ENCODE measurements at places on chromosomes 3 and 15.

DNA sequence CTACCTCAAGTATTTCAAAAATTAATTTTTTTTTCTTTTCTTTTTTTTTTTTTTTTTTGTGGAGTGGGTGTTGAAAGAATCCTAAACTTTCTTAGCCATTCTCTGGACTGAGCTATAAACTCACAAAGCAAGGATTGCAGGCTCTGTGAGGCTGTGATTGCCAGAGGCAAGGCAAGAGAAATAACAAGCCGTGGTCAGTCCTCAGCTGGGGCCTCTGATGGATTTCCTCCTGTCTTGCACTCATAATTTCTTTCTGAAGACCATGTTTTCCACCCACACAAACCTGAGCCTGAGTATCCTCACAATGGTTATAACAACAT, 1.3 kb downstream of the CX3CR1 start:
- DNase-seq: no peak

- no peak for DNase-seq
Measured at GRCh38 chr3:153469162-153469561, 307.1 kb downstream of the RAP2B start.

- peak; percentile 99 for DNase-seq
Measured at GRCh38 chr15:76336254-76337058, at the start of gene ISL2. Gene ISL2 (plus strand): TSS chr15:76336773. CDS start chr15:76336884, 111 bp downstream.

GRCh38 chr15:100939791-100940190, 20.6 kb downstream of the LRRK1 start:
- no peak for DNase-seq

DNA sequence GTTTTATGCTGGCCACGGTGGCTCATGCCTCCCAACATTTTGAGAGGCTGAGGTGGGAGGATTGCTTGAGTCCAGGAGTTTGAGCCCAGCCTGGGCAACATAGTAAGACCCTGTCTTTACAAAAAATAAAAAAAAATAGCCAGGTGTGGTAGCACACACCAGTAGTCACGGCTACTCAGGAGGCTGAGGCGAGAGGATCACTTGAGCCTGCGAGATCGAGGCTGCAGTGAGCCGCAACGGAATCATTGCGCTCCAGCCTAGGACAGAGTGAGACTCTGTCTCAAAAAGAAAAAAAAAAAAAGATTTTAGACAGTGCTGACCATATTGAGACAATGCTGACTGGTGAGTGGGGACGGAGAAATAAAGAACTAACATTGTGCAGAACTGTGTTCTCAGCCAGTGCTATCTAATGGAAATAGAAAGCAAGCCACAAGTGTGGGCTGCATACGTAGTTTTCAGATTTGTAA, 67.2 kb downstream of the ST6GAL1 start:
- DNase-seq: no peak

GRCh38 chr3:65573548-65574116, 465.1 kb downstream of the MAGI1 start:
- no peak for DNase-seq

DNA sequence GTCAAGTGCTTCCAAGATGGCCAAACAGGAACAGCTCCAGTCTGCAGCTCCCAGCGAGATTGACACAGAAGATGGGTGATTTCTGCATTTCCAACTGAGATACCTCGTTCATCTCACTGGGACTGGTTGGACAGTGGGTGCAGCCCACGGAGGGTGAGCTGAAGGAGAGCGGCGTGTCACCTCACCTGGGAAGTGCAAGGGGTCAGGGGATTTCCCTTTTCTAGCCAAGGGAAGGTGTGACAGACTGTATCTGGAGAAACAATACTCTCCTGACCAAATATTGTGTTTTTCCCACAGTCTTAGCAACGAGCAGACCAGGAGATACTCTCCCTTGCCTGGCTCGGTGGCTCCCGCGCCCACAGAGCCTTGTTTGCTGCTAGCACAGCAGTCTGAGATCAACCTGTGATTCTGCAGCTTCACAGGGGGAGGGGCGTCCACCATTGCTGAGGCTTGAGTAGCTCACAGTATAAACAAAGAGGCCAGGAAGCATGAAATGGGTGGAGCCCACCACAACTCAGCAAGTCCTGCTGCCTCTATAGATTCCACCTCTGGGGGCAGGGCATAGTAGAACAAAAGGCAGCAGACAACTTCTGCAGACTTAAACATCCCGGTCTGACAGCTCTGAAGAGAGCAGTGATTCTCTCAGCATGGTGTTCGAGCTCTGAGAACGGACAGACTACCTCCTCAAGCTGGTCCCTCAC, 293.5 kb upstream of the SUCLG2 start:
- no peak for DNase-seq

- no peak for DNase-seq
Measured at GRCh38 chr3:139764936-139765335, 87.2 kb upstream of the NMNAT3 start.

DNA sequence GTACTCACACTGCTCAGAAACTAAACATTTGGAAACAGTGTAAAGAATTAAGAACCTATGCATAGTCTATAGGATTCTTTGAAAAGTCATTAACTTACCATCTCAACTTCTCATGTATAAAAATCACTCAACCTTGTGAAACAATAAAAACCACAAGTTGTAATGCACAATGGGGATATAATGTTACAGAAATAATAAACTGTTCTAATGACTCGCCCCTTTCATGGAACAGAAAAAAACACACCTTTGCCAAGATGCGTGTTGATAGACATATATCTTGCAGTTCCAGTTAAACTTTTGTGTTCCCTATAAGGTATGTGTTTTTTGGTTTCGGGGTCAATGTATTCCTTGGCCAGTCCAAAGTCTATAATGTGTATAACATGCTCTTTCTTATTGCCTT, 50.8 kb upstream of the PPIB start:
- no peak for DNase-seq

DNA sequence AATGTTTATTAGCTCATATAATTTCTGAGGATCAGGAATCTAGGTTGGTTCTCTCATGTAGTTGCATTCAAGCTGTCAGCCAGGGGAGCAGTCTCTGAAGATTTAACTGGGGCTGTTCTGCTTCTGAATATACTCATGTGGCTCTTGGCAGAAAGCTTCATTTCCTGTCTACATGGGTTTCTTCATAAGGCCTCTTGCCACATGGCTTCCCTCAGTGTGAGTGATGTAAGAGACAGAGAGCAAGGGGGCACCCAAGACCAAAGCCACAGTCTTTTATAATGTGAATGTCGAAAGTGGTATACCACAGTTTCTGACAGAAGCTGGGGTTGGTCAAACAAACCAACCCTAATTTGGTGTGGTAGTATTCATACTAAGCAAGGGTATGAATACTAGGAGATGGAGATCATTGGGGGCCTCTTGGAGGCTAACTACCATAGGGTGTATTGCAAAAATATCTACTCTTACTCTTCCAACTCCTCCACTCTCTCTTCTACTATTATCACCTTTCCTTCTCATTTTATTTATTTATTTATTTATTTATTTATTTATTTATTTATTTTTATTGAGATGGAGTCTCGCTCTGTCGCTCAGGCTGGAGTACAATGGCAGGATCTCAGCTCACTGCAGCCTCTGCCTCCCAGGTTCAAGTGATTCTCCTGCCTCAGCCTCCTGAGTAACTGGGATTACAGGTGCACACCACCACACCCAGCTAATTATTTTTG, 123.8 kb downstream of the B3GALNT1 start:
- DNase-seq: no peak

- DNase-seq: no peak
Measured at GRCh38 chr3:8886546-8886945, 76.7 kb downstream of the RAD18 start.

DNA sequence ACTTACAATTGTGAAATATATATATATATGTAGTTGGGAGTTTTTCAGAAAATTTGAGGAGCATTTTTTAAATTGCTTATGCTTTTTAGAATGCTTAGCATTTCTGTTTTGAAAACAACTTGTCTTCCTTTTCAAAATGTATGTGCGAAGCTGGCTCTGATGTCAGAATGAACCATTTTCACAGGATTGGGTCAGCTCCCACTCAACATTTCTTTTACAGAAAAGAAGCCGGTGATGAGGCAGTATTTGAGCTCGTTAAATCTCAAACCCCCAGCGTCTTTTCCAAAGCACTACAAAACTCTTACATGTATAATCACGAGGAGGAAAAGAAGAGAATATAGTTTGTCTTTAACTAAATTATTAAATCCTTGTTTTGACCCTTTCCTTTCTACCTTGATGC, 225.4 kb downstream of the MEIS2 start:
- DNase-seq: no peak

- DNase-seq: no peak
Measured at GRCh38 chr15:66854012-66854965, 152.3 kb downstream of the SMAD6 start.

DNA sequence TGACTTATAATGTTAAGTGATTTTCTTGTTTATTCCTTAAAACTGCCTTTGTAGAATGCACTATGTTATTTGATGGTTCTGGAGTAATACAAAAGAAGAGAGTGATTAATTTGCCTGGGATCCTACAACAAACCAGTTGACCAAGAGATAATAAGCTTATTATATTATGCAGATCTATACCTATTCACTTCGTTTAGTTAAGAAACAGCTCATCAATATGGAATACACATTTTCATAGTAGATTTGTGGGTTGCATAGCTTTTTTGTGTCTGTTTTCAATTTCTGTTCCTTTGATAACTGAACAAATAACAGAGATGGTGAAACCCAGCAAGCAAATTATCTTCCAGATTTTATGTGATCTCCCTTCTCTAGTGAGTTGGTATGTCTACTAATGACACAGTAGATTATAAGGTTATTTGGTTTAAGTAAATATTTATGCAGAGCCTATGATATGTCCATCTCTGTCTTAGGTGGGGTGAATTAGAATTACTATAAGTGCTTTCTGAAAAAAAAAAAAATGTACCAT, 443.3 kb upstream of the TPRG1 start:
- no peak for DNase-seq

GRCh38 chr3:46898321-46899150, 21.0 kb downstream of the PTH1R start:
- DNase-seq: no peak

DNA sequence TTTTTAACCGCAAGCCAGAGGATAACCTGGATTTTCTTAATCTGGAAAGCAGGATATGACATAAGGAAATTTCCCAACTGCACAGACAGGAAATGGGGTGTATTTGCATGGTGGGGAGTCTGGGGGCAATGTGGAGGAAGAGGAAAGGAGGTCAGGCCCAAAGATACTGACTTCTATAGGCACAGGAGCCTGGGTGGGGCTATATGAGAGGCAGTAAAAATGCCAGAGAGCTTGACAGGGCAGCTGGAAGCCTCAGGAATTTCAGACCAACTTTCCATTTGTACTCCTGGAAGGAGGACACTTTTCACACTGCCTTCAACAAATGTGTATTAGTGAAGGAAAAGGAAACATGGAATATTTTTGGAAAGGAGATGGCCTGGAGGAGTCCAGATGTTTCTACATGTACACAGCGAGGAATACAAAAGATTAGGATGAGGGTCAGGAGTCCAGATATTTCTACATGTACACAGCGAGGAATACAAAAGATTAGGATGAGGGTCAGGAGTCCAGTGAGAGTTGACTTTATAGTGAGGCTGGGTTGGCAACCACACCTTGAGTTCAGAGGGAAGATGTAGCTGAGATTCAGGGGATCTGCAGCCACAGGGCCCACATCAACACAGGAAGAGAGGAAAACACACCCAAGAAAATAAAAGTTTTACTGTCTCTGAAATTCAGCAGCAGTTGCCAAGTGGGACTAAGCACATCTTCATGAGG, 111.9 kb upstream of the PTPRG start:
- no peak for DNase-seq

- DNase-seq: peak; percentile 11
Measured at GRCh38 chr3:62493109-62493801, 119.9 kb upstream of the FEZF2 start.

- no peak for DNase-seq
Measured at GRCh38 chr3:58647381-58648141, 19.0 kb downstream of the FAM3D start.

- no peak for DNase-seq
Measured at GRCh38 chr3:185796431-185797107, 28.3 kb downstream of the IGF2BP2 start.

- DNase-seq: no peak
Measured at GRCh38 chr15:52727815-52728214, 48.6 kb upstream of the ATOSA start.

GRCh38 chr15:41971895-41972252, 483 bp downstream of the EHD4 start:
- DNase-seq: peak; percentile 73

- DNase-seq: no peak
Measured at GRCh38 chr3:37964716-37965115, 25.9 kb upstream of the VILL start.

- DNase-seq: no peak
Measured at GRCh38 chr3:98603580-98603979, 10.2 kb upstream of the CPOX start.

- DNase-seq: no peak
Measured at GRCh38 chr15:79898369-79898768, 1.6 kb upstream of the MTHFS start.

GRCh38 chr15:31869686-31870307, 160.5 kb upstream of the CHRNA7 start:
- peak; percentile 70 for DNase-seq
